Psoas muscle (tissue), 8 donors: ENCODE measurements at places on chromosomes 12 and 14. TPM values are rescaled to one million over a fixed set of nuclear protein-coding genes. Genes with fewer than 3 reads are reported as not detected.

The NGB gene
- total RNA-seq = not detected

The KRT86 gene
- total RNA-seq = 0.77 TPM

The PRIMA1 gene
- total RNA-seq = 0.17 TPM

The NOPCHAP1 gene
- 10.3 TPM for total RNA-seq

The LTB4R2 gene
- total RNA-seq = 2.3 TPM

The HNF1A gene
- not detected for total RNA-seq

The HOXC10 gene
- total RNA-seq = 3.0 TPM

DNA sequence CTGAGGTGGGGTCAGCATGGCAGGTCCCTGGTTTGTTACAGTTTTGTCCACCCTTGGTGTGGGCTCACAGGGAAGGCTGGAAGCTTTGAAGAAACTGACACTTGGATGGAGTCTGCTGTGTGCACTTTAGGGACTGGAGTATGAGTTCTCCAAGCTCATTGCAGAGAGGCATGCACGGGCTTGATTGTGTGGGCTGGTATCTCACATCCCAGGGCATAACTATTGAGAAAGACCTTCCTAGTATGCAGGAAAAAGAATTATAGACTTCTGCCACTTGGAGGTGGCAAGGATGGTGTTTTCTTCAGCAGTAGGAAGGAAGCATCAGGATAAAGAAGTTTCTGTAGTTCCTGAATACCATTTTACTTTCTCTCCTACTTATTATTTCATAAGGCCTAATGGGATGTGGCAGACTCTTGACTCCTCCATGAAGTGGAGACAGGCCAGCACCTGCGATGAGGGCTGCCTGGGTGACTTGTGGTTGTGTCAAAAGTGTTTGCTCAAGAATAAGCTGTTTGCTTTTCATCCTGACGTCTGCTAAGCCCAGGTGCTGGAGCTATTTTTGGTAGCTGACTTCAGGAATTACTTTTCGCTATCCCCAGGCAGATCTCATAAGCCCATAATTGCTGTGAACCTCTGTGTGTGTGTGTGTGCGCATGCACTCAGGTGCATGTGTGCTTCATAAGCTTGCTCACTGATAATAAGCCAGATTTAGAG lies 125.8 kb downstream of the KTN1 start:
- DNase-seq = no peak

DNA sequence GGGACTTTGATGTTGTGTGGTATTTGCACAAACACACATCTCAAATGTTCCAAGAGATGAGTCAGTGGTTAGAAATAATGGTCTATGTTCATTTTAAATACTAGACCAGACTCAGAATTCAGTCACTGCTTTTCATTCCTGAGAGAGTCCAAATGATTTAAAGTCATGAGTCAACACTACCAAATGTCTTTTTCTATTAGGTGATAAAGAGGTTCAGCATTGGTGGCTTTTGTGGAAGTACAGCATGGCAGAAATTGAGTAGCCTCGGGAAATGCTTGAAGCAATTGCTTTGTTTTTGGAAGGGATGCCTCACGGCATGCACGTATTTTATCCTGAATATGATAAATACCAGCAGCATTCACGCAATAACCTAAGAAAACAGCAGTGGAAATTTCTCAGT lies 115.7 kb downstream of the DIO2 start:
- no peak for DNase-seq

DNA sequence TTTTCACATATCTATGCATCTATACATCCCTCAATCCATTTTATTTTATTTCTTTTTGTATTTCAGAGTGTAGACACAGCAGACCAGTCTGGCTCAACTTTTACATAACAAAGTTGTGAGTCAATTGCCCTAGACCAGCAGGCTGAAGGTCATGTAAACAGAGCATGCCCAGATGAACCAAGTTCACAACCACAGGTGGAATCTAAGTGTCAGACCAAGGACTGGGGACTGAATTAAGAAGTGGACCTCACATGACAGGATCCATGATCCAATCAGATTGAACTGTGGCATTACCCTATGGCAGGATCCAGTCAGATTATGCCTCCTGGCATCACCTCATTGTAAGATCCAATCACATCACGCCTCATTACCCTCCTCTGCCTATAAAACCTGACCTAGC lies 455.8 kb downstream of the SOX5 start:
- DNase-seq = no peak

- DNase-seq = no peak
Measured at GRCh38 chr12:125288931-125289928, 224.0 kb downstream of the AACS start.

GRCh38 chr14:63671987-63672386 lies 30.3 kb upstream of the WDR89 start:
- DNase-seq = no peak

DNA sequence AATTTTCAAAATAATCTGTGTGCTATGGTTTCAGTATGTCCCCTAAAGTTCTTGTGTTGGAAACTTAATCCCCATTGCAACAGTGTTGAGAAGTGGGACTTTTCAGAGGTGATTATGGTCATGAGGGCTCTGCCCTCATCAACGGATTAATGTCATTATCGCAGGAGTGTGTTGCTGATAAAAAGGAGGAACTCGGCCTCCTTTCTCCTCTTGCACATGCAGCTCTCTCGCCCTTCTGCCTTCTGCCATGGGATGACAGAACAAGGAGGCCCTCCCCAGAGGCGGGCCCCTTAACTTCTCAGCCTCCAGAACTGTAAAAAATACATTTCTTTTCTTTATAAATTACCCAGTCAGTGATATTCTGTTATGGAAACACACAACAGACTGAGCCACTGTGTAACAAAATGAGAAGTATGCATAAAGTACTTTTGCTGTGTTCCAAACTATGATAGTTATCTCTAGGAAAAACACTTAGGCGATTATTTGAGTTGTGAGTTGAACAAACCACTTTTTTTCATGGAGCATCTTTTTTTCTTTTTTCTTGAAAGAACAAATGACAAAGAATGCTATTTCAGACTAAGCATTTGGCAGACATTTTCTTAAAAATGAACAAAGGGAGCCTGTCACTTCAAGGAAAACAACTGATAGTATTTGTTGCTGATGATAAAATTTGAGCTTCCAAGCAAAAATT lies 134.8 kb upstream of the FUT8 start:
- DNase-seq = no peak

DNA sequence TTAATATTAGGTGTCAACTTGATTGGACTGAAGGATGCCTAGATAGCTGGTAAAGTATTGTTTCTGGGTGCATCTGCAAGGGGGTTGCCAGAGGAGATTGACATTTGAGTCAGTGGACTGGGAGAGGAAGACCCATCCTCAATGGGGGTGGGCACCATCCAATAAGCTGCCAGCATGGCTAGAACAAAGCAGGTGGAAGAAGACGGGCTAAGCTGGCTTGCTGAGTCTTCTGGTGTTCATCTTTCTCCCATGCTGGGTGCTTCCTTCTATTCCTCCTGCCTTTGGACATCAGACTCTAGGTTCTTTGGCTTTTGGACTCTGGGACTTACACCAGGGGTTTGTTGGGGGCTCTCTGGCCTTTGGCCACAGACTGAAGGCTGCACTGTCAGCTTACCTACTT lies 87.4 kb downstream of the SLC38A1 start:
- DNase-seq = no peak

GRCh38 chr12:106049546-106049945 lies 89.2 kb downstream of the NUAK1 start:
- no peak for DNase-seq
